Activated CD4-positive, alpha-beta T cell treated with anti-CD3 and anti-CD28 coated beads, Interleukin-2, amount 50 U/mL, for 48 hours (primary cell): ENCODE measurements at places on chromosomes 13 and 19.

- DNase-seq, result no peak
Observed at GRCh38 chr19:6010107-6010506, 32.2 kb upstream of the RANBP3 start.

DNA sequence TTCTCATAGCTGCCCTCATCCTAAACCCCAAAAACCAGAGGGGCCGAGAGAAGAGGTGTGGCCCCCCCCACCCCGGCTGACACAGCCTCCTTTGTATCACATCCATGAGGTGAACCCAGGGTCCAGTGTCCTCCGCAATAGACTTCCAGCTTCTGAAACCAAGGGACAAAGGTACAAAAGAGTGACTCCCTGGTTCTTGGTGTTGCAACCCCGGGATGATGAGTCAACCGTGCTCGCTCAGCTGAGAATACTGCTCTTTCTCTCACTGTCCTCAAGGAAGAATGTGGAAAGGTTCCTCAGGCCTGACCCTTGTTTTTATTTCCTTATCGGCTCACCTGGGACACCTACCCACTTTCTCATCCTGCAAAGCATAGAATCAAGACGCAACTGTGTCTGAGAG is 5.5 kb downstream of the SLC15A1 start:
- no peak for DNase-seq

GRCh38 chr13:95319551-95320274 is 18.5 kb upstream of the ABCC4 start:
- no peak for DNase-seq

DNA sequence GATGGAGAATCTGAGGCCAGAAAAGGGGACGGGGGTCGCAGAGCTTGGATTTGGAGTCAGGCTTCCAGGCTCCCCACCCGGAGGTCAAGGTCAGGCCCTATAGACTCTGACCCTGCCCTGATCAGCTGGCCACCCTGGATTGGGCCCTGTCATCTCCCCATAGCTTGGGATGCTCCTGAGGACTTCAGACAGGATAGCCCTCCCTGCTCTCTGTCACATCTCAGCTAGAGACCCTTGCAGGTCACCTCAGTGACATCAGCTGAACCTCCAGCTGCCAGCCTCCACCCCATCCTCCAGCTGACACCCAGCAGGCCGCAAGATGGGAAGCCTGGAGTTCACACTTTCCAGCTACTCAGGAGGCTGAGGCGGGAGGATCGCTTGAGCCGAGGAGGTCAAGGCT is 2.8 kb upstream of the TPM4 start:
- DNase-seq, result no peak

GRCh38 chr19:13511947-13512346 is 5.7 kb upstream of the CACNA1A start:
- DNase-seq, result no peak

GRCh38 chr13:112207129-112207528 is 140.2 kb downstream of the SOX1 start:
- DNase-seq, result no peak

- DNase-seq, result no peak
Observed at GRCh38 chr19:29625186-29625651, 19.1 kb downstream of the POP4 start.

GRCh38 chr19:6138066-6138465 is 2.6 kb downstream of the ACSBG2 start:
- DNase-seq, result no peak

GRCh38 chr13:25859528-25859927 is 192.3 kb downstream of the SHISA2 start:
- no peak for DNase-seq

DNA sequence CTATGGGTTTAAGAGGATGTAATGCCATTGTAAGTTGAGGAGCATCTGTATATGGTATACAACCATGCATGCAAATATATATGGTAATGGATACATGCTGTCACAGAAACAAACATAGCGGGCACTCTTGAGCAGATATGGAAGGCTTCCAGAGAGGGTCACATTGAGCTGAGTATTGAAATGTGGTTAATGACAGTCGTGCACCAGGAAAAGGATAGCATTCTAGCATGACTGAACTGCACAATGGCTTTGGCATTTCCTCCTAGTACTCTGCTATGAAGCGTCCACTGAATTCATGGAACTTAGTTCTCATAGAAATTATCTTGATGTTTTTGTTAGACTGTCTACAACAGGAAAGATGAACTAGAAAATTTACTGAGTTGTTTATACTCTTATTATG is 25.2 kb downstream of the DGKH start:
- no peak for DNase-seq

GRCh38 chr19:56611288-56611687 is 16.2 kb downstream of the ZNF71 start:
- no peak for DNase-seq

DNA sequence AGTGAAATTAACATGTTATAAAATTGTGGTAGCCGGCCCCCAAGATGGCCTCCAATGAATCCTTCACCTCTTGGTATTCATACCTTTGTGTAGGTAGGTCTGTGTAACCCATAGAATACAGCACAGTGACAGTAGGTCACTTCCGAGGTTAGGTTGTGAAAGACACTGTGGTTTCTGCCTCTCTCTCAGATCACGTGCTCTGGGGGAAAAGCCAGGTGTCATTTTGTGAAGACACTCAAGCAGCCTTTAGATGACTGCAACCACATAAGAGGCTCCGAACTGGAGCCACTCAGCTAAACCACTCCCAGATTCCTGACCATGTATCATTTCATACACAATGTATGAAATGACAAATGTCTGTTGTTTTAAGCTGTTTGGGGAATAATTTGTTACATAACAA is 9.8 kb upstream of the USPL1 start:
- DNase-seq, result peak; percentile 38

DNA sequence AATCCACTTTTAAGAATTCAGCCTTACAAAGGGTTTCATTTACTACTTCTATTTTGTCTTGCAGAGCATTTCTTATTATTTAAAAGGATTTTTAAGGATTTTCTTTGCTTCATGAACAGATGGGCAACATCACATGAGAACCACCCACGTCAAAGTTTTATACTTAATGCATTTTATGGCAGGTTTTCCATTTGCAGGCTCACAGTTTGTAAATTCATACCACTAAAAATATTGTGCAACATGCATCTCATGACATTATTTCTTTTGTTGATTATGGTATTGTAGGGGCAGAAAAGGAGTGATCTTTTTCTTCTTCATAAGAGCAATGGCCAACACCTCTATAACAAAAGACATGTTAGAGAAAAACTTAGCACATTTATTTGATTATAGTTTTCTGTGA is 554.0 kb upstream of the SPRY2 start:
- DNase-seq, result no peak

DNA sequence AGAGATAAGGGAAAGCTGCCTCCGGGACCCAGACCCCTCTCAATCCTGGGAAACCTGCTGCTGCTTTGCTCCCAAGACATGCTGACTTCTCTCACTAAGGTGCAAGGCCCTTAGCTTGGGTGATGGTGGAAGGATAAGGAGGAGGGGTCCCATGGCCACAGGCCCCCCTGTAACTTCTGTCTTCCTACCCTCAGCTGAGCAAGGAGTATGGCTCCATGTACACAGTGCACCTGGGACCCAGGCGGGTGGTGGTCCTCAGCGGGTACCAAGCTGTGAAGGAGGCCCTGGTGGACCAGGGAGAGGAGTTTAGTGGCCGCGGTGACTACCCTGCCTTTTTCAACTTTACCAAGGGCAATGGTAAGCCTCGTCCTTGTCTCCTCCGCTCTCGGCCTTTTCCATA is 2.0 kb downstream of the CYP2F1 start:
- no peak for DNase-seq

DNA sequence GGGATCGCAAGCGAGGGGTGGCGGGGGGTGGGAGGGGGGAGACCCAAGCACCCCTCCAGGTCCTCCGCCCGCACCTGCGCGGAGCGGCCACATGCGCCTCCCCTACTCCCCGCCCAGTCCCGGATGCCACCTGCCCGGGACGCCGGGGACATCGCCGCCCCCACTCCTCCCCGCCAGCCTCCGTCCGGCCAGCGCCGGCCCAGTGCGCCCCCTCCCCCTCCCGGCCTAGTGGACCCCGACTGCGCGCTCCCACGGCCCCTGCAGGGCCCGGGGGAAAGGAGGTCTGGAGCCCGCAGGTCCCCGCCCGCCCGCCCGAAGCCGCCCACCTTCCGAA is 263 bp downstream of the RHPN2 start:
- peak; percentile 32 for DNase-seq
